ENCODE measurements at places on chromosomes 2 and 18.

- no peak for DNase-seq
Measured at GRCh38 chr2:44093970-44094369, 74.7 kb upstream of the PPM1B start.

- no peak for DNase-seq
Measured at GRCh38 chr2:173692068-173692467, 273.1 kb downstream of the SP3 start.

DNA sequence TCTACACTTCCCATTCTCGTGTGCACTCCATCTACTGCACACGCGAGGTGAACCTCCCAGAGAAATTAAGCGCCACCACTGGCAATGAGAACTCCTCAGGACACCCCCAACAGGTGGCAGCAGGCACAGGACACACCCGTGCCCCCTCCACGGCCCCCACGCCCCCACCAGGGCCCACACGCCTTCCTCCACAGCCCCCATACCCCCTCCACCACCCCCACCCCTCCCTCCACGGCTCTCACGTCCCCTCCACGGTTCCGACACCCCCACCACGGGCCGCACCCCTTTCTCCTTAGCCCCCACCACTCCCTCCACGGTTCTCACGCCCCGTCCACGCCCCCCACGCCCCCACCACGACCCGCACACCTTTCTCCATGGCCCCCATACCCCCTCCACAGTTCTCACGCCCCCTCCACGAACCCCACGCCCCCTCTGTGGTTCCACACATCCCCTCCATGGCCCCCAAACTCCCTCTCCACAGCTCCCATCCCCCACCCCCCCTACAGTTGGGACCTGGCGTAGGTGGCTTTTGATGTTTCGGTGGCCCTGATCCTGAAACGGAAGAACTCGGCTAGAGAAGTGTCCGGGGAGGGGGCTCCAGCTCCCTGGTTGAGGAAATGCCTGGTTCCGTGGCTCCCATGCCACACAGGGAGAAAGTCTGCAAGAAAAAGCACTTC, 110.8 kb downstream of the ZNF516 start:
- DNase-seq, result no peak

DNA sequence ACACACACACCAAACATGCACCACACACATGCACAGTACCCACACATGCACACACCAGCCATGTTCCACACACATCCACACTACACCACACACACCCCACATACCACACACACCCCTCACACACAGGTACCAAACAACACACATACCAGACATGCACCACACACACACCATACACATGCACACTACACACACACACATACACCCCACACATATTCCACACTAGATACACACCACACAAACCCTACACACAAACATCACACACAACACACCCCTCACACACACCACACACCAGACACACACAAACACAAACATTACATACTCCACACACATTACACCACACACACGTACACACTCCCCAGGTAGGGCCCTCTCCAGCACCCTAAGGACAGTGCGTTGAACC, 51.2 kb downstream of the TRABD2A start:
- DNase-seq, result no peak

DNA sequence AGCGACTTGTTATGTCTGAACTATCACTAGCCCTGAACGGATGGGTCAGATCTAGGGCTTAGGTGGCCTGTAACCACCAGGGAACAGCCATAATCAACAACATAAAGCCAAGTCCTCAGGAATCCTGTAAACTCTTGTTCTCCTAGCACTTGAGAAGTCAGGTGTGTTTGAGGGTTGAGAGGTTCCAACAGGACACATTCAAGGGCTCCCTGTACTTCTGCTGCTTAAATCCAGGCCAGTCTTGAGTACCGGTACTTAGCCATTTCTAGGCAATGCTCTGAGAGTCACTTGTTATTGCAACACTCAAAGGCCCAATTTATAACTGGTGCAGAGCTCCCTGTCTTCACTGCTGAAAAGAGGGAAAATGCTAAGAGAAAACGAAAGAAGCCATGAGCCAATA, 21.6 kb upstream of the SLC40A1 start:
- DNase-seq, result no peak

GRCh38 chr2:171432206-171432968, 1.4 kb downstream of the METTL8 start:
- DNase-seq, result no peak

GRCh38 chr18:46152808-46153617, 48.8 kb downstream of the HAUS1 start:
- no peak for DNase-seq

GRCh38 chr2:82667491-82667890, 1791.6 kb downstream of the SUCLG1 start:
- DNase-seq, result no peak

DNA sequence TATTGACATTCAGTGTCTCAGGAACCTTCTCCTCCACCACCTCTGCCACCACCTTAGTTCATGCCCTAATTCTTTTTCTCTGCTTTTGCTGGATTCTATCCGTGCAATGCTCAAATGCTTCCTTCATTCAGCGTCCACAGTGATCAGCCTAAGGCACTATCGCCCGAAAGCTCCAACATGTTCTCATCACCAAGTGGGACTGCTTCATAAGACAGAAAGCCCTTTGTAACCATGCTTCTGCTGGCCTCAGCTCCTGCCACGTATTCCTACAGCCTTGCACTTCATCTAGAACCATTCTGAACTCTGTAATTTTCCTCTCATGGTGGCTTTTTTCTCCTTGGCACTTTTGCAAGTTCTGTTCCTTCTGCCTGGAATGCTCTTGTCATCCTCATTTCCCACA, 222.9 kb downstream of the HNMT start:
- DNase-seq, result no peak

GRCh38 chr18:23183411-23184150, 48.3 kb downstream of the CABLES1 start:
- peak; percentile 84 for DNase-seq

DNA sequence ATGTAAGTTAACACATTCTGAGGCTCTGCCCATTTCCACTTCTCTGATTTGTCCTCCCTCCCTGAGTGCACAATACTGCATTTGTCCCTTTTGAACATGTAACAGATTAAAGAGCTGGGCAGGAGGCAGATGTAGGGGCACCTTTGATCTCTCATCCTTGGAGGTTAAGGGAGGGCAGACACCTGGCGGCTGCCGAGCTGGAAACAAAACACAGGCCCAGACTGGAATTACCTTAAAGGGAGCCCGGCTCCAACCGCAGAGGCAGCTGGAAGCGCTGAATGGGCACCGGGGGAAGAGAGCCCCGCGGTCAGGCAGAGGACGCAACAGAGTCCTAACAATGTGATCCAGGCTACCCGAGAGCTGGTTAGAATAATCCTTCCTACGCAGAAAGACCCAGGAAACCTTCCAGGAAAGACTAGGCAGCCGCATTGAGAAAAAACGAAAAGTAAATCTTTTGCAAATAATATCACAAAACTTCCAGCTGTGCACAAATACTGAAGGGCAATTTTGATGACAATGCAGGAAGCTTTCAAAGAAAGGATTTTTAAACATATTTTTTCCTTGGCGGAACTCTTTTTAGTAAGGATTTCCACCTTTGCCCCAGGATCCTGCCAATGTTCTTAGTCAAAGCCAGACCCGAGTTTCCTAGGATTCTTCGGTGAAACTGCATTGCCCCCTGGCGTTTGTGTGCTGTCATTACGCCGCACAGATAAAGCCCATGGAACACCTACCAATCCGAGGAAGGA, 216.0 kb downstream of the TGIF1 start:
- peak; percentile 89 for DNase-seq

- DNase-seq, result no peak
Measured at GRCh38 chr2:88090446-88091283, 23.0 kb downstream of the SMYD1 start.

DNA sequence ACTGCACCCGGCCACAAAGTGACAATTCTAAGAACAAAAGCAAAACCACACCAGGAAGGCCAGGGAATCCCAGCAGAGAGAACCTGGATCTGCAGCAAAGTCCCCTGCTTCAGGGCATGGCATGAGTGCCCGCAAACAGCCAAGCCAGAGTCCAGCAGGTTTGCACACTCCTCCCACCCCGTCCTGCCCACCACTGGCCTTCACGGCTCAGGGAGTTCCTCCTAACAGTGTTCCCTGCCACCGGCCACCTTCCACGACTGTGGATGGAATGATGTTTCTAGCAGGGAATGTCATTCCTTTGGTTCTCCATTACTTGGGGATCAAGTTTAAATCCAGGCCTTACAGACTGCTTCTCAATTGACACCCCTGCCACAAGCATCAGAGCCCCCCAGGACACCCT, 42.0 kb upstream of the B3GNT7 start:
- DNase-seq, result no peak

DNA sequence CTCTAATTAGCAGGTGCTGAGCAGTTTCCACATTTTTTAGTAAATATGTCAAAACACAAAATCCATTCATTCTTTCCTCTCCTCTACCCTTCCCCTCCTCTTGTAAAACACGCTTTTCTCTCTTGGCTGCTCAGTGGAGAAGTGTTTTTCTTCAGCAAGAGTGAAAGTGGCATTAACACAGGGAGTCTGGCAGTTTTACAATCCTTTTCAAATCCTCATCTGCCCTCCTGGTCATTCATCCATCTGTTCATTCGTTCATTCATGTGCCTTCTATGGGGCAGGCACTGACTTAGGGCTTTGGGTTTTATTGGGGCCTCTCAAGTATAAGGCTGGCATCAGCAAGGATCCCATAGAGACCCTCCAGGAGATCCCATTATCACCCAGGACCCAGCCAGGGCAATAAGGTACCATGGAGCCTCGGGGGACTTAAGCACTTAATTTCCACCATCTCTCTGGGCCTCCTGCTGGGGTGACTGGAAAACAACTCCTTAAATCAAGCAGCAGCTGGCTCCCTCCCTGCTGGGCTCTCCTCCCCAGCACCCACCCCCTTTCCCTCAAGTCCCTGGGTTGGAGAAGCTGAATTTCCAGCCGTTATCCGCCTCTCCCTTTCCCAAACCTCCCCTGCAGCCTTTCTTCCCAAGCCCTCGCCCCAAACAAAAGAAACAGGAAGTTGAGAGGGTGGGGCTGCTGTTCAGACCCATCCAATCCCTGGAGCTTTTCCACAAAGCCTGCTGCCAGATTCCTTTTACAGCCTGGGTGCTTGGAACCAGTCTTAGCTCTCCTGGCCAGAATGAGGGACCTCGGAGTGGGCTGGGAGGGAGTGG, 32.6 kb downstream of the MARCHF4 start:
- peak; percentile 57 for DNase-seq

DNA sequence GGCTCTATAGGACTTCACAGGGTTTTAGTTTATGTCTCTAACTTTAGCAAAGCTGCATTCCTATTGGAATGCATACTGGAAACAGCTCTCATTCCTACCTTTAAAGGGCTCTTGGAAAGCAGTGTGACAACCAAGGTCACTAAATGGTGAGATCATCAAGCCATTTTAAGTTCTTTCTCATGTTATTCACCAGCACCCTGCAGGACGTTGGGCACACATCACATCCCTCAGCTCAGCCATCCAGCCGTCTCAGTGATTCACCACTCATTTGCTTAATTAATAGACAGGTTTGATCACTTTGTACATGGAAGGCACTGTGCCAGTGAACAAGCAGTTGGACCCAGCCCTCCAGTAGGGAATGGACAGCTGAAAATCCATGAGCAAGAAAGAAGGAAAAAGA, 32.2 kb upstream of the RBM44 start:
- peak; percentile 16 for DNase-seq

DNA sequence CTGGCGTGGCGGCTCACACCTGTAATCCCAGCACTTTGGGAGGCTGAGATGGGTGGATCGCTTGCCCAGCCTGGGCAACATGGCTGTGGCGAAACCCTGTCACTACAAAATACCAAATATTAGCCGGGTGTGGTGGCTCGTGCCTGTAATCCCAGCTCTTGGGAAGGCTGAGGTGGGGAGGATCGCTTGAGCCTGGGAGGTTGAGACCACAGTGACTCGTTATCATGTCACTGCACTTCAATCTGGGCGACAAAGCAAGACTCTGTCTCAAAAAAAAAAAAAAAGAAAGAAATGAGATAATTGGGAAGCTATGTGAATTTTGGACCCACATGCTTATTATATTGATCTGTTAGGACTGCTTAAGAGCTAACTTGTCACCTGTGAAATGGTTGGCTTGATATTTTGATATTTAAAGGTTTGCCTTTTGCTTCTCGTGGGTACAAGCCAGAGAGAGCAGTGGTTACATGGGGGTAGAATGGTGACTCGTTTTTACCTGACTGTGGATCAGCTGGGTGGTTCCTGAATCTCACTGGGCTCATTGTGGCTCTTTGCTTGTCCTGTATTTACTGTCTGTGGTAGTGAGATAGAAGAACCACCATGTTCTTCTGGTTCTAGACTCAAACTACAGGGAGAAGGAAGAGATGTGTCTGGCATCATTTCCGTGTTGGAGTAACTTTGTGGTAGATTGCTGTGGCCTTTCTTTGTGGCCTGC, 28.9 kb downstream of the ZNF532 start:
- DNase-seq, result no peak

- DNase-seq, result no peak
Measured at GRCh38 chr2:218981390-218981880, 3.5 kb downstream of the FEV start.

DNA sequence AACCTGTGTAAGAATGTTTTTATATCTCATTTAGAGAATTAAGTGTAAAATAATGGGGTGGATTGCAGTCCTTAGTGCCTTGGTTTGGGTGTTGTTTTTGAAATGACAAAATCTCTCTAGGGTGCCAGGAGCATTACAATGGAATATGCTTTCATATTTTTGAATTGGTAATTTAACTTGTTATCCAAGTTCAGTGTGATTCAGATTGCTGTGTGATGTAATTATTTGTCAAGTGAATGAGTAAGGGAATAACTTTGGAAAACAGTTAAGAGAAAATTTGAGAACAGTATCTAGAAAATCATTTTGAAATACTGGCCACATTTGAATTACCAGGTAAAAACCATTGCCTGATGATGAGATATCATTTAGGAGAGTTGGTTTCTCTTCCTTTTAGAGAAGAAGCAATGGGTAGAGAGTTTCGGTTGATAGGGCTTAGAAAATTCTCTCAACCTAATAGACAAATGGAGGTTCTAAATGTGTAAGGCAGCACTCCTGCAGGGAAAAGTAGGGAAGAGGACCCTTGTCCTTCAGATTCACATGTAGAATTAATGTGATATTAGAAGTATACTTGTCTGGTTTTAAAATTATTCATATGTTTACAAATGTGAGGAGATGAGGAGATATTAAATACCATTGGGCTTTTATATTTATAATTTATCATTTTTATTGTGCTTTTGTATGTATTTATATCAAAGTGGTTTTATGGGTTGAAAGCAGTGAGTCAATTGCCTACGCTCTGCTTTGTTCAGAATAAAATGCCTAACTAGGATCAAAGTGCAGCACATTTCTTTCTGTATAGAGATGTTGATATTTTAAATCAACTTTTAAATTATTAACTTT, 124.8 kb downstream of the PHLPP1 start:
- peak; percentile 52 for DNase-seq

- DNase-seq, result no peak
Measured at GRCh38 chr2:9517118-9517782, 38.4 kb downstream of the ADAM17 start.
